GM12892 (cell line): ENCODE measurements at places on chromosomes 5 and 9.

DNA sequence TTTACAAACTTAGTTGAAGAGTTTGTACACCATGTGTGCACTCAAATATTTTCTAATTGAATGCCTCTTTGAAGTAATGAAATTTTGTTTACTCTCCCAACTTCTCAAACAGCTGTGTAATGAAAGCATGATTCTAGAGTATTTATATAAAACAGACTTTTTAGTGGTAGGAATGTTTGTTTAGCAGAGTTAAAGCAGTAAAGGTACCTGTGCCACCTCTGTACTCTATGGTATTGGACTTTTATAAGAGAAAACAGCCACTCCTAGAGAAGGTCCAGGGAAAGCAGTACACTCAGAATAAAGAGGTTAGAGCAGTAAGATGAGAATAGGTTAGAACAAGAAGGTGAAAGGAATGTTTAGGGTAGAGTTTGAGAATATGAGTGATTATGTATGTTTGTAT, 163.1 kb downstream of the CHSY3 start:
- DNase-seq: no peak

DNA sequence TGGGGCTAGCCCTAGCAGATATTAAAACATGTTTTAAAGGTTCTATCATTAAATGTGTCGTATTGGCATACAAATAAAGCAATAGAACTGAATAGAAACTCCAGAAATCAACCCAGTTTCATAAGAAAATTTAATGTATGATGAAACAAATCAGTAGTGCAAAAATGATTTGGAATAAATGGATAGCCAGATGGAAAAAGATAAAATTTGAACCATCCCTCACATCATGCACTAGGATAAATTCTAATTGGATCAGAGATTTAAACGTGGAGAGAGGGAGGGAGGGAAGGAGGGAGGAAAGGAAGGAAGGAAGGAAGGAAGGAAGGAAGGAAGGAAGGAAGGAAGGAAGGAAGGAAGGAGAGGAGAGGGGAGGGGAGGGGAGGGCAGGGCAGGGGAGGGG, 235.3 kb downstream of the SEC61B start:
- no peak for DNase-seq

DNA sequence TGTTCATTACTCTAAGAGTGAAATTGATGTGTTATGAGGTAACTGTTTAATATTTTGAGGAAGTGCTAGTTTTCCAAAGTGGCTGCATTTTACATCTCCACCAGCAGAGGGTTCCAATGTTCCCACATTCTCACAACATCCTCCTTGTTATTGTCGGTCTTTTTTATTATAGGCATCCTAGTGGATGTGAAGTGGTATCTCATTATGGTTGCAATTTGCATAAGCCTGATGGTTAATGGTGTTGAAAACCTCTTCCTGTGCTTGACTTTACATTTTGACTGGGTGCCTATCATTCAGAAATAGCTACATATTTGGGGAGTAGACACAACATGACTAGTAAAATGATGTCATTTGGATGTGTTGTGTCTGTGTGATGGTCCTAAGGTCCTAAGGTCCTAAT, 143.6 kb downstream of the MRPS30 start:
- DNase-seq: no peak

DNA sequence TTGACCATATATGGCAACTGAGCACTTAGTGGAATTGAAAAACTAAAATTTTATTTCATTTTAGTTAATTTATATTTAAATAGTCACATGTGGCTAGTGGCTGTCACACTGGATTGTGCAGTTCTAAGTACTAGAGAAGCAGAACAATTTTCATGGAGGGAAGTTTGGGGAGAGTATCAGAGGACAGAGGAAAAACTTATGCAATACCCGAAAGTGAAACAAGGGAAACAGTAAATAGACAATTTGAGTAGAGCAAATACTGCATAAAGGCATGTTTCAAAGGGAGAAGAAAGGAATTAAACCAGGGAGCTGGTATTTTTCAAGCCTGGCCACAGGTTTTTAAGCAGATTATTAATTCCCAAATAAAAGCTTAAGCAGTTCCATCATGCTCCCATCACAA, 590.5 kb upstream of the RORB start:
- DNase-seq: no peak

DNA sequence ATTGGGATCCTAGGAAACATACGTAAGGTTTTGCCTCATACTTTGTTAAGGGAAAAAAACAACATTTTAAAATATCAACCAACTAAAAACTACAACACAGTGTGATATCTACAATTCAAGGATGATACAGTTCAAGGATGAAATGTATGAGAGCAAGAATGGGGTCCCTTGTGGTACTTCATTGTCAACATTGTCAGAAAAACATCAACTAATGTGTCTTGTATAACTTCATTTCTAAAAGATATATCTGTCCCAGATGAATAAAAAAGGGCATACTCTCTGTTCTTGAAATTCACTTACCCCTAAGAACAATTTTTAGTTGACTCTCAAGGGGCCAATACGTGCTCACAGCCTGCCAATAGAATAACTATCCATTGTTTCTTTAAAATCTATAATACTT, 1250.5 kb downstream of the PTPRD start:
- no peak for DNase-seq

DNA sequence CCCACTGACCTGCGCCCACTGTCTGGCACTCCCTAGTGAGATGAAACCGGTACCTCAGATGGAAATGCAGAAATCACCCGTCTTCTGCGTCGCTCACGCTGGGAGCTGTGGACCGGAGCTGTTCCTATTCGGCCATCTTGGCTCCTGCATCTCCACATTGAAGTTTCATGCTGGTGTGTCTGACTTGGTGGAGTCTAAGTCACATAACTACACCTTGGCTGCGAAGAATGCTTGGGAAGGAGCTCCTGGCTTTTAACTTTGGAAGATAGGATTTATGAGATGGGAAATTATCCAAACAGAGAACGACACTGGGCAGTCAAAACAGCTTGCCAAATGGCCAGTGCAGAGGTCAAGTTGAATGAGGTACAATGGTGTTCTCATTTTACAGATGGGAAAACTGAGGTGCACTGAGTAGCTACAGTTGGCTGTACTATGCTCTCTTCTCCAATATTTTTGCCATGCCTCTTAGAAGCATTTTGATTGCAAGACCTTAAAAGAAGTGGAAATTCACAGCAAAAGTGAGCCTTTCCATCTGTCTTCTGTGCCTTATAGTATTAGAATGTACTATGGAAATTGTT, 36.7 kb downstream of the CCDC192 start:
- DNase-seq: no peak

DNA sequence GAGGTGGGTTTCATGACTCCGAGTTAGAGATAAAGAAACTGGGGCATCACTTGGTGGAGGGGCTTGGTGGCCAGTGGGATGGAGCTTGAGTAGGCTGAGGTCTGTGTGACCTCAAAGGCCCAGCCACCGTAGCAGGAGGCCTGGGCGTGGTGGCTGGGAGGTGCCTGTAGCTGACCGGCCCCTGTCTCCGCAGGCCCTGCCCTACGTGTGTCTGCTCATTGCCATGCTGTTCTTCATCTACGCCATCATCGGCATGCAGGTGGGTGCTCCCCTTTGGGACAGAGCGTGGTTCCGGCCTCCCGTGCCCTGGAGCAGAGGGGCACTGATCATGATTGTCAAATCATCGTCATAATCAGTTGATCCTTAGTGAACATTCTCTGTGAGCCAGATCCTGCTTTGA, 196.2 kb downstream of the CACNA1B start:
- no peak for DNase-seq

DNA sequence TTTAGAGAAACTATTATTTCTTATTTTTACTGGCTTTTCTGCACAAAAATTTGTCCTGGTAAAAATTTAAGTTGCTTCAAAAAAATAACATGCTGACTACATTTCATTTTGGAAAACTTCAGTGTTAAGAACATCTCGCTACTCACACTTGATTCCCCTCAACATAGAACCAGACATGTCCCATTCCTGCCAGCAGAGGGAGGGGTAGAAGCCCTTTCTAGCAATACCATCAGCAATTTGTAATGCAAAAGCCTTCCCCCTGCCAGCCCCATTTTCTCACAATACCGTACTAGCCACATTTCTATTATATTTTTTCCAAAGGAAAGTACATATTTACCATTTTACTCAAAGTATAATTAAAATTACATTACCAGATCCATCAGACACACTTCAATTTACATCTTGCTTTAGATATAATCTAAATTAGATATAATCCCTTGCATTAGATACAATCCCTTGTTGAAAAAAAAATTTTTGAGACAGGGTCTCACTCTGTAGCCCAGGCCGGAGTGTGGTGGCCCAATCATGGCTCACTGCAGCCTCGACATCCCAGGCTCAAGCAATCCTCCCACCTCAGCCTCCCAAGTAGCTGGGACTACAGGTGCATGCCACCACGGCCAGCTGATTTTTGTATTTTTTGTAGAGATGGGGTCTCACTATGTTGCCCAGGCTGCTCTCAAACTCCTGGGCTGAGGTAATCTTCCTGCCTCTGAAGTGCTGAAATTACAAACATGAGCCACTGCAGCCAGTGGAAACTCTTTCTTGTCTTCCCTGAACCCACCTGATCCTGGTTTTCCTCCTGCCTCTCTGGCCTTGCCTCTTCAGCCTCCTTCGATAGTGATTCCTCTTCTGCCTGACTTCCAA, 39.6 kb upstream of the IDNK start:
- peak; percentile 13 for DNase-seq

- DNase-seq: no peak
Observed at GRCh38 chr5:57494104-57495098, 11.8 kb upstream of the ACTBL2 start.

DNA sequence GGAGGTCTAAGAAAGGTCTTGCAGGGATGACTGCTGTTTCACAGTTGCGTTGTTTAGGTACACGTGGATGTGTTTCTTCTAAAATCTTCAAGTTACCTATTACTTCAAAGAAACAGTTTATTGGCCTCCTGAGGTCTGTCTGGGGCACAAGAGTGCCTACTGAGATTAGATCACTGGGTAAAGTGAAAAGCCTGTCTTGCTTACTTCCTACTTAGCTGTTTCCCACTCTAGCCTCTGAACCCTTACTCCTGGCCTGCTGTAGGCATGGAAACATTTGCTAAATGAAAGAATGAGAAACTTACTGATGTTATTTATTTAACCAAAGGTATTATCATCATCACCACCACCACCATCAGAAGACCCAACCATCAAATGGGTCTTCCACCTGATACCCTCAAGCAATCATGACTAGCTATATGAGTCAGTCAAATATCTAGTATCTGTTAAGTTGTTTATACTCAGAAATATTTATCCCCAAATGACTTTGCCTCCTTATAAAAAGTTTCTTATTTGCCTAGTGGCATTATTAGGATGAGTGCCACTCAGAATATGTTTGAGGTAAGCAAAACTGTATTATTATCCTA, 92.5 kb downstream of the ELAVL2 start:
- DNase-seq: no peak

GRCh38 chr5:31708089-31708488, 69.2 kb downstream of the PDZD2 start:
- DNase-seq: no peak

DNA sequence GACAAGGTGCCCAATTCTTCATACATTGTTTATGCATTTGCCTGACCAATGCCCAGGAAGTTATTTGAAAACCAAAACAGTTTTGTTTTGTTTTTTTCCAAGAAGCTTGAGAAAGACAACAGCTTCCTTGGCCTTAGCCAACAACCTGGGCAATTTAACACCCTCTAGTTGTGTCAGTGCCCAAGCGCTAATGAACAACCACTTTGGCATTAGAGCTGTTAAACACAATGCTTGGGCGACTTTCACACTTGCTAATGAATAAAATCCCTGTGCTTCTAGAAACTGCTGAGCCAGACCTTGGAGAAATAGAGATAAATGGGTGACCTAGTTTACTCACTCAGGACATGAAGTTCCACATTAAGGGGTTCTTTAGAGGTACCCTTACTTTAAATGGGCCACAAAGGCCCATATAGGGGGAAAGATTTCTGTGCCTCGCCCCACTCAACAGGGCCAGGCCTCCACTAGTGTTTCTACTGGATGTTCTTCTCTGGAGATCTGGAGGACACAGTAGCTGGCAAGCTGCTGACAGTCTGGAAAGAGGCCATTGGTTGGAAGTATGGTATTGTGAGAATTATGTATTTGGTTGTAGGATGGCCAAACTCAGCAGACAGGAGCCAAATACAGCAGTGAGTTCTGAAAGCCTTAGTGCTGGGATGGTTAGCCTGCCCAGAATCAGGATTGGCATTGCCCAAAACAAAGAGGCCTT, 179.8 kb downstream of the DOCK8 start:
- DNase-seq: no peak

DNA sequence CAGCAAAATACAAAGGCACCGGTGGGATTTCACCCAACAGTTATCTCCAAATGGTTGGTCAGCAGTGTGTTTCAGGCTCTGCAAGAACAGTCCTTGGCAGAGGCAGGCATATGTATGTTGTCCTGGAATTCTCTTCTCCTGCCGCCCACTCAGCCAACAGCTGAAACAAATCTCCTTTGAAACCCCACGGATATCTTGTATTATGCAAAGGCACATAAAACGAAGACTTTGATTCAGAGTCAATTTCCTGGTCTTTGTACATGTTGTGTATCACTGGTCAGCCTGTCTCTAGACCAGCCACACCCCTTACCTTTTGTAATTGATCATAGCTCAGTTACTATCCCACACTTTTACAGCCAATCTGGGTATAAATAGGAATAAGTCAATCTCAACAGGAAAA, 29.2 kb downstream of the FREM1 start:
- DNase-seq: no peak

DNA sequence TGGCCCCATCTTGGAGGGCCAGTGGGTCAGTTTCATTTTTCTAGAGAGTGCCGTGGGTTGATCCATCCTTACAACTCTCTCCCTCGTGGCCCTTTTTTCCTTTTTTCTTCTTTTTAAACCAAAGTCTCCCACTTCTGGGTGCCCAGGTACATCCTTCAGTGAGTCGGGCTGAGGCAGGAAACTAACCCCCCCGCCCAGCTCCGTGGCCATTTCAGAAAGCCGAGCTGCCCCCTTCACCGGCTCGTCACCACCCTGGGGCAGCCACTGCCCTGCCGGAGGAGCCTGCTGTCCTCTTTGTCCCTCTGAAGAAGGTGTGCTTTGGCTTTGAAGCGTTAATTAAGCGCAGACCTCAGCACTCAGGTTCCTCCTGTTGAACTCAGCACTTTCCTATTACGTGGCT, 5.2 kb downstream of the CFAP77 start:
- DNase-seq: no peak

- DNase-seq: peak; percentile 14
Observed at GRCh38 chr5:68070591-68071281, 144.8 kb upstream of the PIK3R1 start.

DNA sequence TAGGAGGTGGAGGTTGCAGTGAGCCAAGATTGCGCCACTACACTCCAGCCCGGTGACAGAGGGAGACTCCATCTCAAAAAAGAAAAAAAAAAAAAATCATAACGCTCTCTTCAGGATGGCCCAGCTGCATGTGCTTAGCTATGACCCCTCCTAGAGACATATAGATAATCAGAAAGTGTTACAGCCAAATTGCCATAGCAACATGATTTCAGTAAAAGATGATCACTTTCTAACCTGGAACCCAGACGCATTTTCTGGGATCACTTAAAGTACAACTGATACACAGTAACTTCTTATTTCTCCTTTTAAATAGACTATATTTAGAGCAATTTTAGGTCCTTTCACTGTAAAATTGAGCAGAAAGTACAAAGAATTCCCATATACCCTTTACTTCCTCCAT, 372.9 kb downstream of the CDH18 start:
- DNase-seq: no peak
